ENCODE measurements at places on chromosomes 2 and 18.

GRCh38 chr2:69789772-69790600 is 39.5 kb upstream of the GMCL1 start:
- DNase-seq = no peak

DNA sequence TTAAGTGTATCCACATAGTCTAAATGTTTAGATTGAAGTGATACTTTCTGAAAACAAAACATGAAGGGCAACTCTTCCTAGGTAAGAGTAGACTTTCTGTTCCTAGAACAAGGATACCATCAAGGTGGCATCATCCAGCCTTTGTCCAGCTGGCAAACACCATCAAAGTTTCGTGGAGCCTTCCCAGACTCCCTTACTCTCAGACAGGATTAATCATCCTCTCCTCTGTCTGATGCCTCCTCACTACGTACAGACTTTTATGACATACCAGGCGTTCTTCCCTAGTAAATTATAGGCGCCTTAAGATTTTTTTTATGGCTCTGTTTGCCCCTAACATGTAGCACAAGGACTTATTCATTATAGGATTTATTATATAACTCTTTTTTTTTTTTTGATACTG is 29.4 kb upstream of the ASNSD1 start:
- DNase-seq = no peak

DNA sequence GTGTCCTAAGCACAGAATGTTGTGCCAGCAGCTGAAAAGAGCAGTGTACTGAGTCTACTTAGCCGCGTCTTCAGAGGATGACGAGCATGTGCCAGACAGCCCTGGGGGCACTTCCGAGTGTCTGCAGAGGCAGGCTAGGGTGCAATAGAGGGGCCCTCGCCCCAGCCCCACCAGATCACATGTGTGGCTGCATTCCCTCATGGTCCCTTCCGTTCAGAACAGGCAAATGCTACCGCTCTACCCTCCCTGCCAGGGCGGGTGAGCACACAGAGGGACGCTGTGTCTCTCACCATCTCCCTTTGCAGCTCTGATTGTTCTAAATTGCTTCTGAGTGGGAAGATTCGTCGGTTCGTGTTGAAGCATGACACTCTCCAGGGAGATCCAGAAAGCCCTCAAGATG is 212.2 kb upstream of the RAB12 start:
- DNase-seq = no peak

DNA sequence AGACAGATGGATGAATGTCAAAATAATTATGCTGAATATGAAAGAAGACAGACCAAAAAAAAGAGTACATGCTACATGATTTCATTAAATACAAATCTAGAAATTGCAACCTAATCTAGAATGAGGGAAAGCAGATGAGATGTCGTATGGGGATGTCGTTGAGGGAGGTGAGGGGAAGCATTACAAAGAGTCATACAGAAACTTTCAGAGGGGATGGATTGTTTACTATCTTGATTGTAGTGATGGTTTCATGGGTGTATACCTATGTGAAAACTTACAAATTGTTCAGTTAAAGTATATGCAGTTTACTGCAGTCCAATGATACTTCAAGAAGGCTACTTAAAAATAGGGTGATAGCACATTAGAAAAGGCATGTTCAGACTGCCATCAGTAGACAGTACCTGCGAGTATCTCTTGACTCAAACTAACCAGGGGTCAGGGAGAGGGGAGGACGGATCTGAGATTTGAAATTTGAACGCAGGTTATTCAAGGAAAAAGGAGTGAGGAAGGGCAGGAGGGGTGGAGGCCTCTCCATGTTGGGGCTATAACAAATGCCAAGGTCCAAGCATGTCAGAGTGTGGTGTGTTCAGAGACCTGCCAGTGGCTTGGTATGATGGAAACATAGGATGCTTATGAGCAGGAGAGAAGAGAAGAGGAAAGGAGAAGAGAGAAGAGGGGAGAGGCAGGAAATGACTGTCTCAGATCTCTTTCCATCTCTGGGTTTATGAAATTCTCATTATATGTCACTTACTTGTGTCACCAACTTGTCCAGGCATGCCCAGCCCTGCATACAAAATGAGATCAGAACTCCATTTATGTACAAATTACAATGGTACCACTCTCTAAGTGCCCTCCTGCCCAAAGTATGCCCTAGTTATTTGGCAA is 257.3 kb upstream of the CXCR4 start:
- peak; percentile 23 for DNase-seq

GRCh38 chr18:51151568-51152511 is 45.6 kb downstream of the MEX3C start:
- no peak for DNase-seq

DNA sequence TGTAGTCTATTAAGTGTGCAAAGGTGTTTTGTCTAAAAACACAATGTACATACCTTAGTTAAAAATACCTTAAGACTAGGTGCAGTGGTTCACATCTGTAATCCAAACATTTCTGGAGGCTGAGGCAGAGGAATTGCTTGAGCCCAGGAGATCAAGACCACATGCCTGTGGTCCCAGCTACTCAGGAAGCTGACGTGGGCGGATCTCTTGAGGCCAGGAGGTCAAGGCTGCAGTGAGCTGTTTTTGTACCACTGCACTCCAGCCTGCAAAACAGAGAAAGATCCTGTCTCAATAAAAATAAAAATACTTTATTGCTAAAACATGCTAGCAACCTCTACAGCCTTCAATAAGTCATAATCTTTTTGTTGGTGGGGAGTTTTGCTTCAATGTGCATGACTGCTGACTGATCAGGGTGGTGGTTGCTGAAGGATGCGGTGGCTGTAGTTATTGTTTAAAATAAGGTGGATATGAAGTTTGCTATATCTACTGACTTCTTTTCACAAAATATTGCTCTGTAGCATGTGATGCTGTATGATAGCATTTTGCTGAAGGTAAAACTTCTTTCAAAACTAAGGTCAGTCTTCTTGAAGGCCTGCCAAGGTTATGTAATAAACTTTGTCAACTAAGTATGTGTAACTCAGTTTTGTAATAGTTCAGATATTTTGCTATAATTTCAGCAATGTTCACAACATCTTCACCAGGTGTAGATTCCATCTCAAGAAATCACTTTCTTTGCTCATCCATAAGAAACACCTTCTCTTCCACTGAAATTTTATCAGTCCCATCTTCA is 1238.0 kb upstream of the NRXN1 start:
- DNase-seq = no peak

- DNase-seq = peak; percentile 28
Observed at GRCh38 chr2:195051401-195051800, 605.6 kb upstream of the SLC39A10 start.

DNA sequence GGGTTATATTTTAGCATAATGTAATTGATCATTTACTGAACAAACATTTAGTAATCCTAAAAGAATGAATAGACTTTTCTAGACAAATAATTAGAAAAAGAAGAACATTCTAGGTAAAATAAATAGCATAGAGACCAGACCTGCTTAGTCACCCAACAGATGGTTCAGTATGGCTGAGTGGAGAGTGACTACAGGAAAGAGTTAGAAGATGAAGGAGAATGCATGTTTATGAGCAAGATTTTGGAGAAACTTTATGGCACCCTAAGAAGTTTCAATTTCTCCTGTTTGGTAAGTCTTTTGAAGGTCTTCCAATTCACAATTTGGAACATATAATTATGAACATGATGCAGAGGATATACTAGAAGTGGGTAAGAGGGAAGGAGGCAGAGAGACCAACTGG is 32.9 kb downstream of the FAP start:
- DNase-seq = no peak

GRCh38 chr18:29383311-29384273 is 1206.7 kb upstream of the CDH2 start:
- no peak for DNase-seq

DNA sequence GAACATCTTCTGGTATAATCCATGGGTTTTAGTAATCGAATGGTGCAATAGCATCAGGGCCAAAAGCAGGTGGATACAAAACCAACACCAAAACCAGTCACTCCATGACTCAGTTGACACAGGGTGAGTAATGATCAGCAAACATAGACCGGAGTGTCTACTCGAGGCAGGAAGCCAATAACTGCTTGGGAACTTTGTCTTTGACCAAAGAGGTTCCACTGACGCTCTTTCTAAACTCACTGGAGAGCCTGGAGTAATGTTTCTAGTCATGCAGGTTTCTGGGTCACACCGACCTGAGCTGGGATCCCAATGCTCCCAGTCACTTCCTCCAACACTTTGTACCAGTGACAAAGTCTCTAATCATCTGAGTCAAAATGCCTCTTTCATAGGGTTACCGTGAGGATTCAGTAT is 30.9 kb downstream of the MREG start:
- peak; percentile 40 for DNase-seq

GRCh38 chr18:69617888-69618287 is 217.2 kb downstream of the DOK6 start:
- DNase-seq = no peak

DNA sequence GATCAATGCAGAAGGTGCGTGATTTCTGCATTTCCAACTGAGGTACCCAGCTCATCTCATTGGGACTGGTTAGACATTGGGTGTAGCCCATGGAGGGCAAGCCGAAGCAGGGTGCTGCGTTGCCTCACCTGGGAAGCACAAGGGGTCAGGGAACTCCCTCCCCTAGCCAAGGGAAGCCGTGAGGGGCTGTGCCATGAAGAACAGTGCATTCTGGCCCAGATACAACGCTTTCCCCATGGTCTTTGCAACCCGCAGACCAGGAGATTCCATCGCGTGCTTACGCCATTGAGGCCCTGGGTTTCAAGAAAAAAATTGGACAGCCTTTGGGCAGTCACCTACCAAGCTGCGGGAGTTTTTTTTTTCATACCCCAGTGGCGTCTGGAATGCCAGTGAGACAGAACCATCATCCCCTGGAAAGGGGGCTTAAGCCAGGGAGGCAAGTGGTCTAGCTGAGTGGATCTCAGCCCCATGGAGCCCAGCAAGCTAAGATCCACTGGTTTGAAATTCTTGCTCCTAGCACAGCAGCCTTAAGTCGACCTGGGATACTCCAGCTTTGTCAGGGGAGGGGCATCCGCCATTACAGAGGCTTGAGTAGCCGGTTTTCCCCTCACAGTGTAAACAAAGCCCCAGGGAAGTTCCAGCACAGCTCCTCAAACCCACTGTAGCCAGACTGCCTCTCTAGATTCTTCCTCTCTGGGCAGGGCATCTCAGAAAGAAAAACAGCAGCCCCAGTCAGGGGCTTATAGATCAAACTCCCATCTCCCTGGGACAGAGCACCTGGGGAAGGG is 21.7 kb downstream of the TFPI start:
- no peak for DNase-seq

DNA sequence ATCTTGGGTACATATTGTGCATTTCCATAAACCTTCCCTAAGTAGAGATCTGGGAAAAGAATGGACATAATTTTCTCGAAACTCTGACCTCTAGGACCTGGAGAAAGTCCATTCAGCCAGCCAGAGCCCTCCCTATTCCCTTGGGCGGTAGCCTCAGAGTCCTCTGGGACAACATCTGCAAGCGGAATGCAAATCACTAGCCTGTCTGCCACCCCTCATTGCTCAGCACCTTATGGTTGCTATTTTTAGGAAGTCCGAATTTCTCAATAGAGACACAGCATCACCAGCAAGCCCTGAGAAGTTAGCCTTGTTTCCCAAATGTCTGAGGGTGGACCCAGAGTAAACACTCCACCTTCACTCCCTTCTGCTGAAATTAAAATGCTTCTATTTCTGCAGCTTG is 17.6 kb upstream of the CD28 start:
- no peak for DNase-seq

GRCh38 chr2:70160545-70160944 is 30.3 kb downstream of the C2orf42 start:
- DNase-seq = no peak

GRCh38 chr2:143347901-143348414 is 218.7 kb downstream of the ARHGAP15 start:
- no peak for DNase-seq

GRCh38 chr18:48790869-48791635 is 159.7 kb downstream of the SMAD7 start:
- DNase-seq = no peak

GRCh38 chr2:68237404-68237803 is 14.9 kb downstream of the PPP3R1 start:
- DNase-seq = no peak

- DNase-seq = no peak
Observed at GRCh38 chr2:12979066-12979465, 262.3 kb downstream of the TRIB2 start.

- peak; percentile 19 for DNase-seq
Observed at GRCh38 chr18:58046093-58046793, 2.2 kb downstream of the NEDD4L start.

GRCh38 chr2:135773319-135773718 is 31.7 kb downstream of the UBXN4 start:
- no peak for DNase-seq

- peak; percentile 52 for DNase-seq
Observed at GRCh38 chr18:7221424-7222155, 9.3 kb upstream of the LRRC30 start.

- no peak for DNase-seq
Observed at GRCh38 chr2:144712550-144712940, 192.6 kb upstream of the ZEB2 start.

- DNase-seq = no peak
Observed at GRCh38 chr18:31258789-31259188, 59.2 kb upstream of the DSG1 start.

DNA sequence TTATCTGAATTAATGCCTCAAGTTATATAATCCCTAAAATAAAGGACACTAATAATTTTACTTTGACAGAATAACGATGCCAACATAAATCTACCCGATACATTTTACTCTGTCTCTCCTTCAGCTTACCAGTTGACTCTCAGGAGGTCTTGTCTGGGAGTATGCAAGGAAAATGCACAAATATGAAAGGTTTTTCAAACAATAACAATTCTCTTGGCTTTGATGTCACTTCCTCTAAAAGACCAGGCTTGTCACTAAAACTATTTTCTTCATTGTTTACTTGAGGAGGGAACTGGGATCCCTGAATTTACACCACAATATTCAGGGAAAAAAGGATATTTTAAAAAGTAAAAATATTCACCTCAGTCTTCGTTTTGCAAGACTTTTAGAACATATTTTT is 97.2 kb downstream of the SOS1 start:
- DNase-seq = no peak

GRCh38 chr2:152349416-152349815 is 14.4 kb downstream of the FMNL2 start:
- DNase-seq = no peak

DNA sequence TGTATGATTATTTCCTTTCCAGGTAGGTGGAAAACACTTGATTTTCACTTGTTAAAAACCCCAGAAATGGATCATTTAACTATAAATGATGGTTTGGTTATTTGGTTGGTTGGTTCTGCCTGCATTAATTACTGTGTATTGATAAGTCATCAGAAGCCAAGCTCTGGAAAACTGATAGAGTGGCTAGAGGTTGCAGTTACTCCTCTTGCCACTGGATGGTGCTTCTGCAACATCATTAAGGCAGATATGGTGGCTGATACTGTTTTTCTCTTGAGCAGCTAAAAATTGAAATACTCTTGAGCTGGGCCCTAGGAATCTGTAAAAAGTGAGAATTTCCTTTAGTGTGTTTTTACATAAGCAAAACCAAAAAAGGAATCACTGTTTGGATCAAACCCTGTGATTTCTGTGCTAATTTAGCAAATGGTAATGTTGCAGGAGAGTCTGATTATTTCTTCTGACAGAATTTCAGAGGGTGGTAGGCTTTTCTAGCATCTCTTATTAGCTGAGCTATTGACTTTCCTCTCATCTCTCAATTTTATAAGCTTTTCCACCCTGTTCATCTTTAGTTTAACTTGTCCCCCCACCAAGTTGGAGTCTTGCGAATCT is 54.3 kb downstream of the RAB10 start:
- DNase-seq = peak; percentile 24

- no peak for DNase-seq
Observed at GRCh38 chr2:129281791-129282530, 697.5 kb upstream of the RAB6C start.

GRCh38 chr18:31243740-31244512 is 74.0 kb upstream of the DSG1 start:
- DNase-seq = no peak
